ENCODE measurements at places on chromosomes 11 and 22. TPM values are rescaled to one million over a fixed set of nuclear protein-coding genes. Genes with fewer than 3 reads are reported as not detected.

DNA sequence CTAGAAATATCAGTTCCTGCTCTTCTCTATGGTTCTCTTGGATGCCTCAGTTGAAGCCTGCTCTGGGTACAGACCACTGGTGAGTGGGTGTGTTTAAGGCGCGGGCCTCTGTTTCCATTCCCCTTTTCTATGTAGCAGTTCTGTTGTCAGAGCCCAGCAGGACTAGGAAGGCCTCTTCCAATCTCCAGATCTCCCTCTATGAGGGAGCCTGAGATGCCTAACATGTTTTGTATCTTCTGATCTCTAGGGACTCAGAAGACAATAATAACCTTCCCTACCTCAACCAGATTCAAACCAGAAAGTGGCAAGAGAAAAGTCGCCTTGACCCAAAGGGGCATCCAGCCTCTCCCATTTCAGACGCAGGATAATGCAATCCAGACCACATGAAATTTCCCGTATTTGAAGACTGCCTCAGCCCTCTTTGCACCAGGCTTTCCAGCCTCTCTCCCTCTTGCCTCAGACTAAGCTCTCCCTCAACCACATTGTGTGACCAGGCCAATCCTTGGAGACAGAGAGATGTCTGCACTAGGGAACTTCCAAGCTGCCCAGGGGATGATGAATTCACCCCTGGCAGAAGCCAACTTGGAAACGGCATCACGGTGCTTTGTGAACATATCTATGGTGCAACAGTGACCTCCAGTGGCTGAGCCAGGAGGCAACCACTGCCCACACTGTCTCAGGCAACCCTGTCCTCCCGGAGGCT, 150.1 kb upstream of the UBASH3B start:
- peak; percentile 73 for DNase-seq

- no peak for DNase-seq
These were observed 8.6 kb downstream of the PLEKHA7 start for GRCh38 chr11:17005646-17006045.

- DNase-seq: no peak
These were observed 636.1 kb upstream of the CCDC179 start for GRCh38 chr11:23496340-23496739.

DNA sequence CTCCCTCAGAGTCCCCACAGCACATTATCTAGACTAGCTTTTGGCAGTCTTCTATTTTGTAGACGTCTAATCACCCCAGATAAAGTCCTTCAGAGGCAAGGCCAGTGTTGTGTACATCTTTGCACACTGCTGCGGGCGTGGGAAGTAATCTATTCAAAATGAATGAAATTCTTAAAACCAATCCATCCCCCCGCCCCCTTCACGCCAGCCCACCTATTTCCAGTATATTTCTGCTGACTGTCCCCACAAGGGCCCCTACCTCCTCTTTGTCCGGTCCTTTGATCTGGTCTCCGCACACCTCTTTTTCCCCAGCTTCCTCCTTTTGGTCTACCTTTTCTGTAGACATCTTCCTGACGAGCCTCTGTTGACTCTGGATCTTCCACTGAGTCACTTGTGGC, 375 bp downstream of the BSCL2 start:
- no peak for DNase-seq

DNA sequence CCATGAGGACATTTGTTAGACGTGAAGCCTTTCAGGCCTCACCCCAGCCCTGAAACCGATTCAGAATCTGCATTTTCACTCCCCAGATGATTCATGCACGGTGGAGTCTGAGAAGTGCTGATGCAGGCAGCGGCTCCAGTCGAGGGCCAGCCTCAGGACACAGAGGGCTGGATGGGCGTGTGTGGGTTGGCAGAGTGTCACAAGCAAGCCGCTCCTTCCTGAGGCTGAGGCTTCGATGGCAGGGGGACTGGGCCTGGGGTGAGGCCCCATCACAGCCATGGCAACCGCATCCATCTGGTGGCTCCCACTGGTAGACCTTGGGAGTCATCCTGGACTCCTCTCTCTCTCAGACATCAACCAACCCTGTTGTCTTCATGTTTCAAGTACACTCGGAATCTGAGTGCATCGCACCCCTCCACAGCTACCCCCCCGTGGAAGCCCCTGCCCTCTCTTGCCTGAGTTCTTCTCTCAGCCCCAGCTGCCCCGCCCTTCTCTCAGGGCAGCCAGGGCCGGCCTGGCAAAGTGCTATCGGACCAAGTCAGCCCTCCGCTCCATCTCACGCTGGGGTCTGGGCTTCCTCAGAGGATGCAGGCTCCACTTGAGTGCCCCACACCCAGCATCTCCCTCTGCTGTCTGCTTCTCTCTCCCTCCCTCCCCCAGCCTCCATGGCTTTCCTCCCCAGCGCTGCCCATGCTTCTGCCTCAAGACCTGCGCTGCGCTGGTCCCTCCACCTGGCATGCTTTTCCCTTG, 10.6 kb downstream of the KCNC1 start:
- DNase-seq: no peak

GRCh38 chr11:85685125-85685819, 723 bp downstream of the CCDC89 start:
- DNase-seq: no peak

DNA sequence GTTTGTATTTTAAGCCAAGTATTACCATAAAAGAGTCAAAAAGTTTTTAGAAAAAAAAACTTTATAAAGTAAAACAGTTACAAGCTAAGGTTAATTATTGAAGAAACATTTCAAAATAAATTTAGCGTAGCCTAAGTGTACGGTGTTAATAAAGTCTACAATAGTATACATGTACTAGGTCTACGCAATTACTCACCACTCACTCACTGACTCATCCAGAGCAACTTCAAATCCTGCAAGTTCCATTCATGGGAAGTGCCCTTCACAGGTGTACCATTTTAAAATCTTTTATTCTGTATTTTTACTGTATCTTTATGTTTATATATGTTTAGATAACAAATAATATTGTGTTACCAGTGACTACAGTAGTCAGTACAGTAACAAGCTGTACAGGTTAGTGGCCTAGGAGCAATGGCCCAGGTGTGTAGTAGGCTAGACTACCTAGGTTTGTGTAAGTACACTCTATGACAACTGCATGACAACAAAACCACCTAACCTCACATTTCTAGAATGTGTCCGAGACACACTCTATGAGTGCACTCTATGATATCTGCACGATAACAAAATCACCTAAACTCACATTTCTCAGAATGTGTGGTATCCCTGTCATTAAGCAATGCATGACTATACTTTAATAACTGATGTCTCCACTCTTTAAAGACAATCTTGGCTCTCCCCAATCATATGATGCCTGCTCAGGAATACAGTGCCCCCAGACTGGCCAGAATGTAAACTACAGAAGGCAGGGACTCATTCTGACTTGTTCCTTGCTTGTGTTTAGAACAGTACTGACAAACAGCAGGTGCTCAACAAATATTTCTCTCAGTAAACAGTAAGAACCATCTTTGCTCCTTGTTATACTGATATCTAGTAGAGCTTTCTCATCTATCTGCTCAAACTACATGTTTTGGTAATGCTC, 21.2 kb downstream of the KMT5B start:
- no peak for DNase-seq

DNA sequence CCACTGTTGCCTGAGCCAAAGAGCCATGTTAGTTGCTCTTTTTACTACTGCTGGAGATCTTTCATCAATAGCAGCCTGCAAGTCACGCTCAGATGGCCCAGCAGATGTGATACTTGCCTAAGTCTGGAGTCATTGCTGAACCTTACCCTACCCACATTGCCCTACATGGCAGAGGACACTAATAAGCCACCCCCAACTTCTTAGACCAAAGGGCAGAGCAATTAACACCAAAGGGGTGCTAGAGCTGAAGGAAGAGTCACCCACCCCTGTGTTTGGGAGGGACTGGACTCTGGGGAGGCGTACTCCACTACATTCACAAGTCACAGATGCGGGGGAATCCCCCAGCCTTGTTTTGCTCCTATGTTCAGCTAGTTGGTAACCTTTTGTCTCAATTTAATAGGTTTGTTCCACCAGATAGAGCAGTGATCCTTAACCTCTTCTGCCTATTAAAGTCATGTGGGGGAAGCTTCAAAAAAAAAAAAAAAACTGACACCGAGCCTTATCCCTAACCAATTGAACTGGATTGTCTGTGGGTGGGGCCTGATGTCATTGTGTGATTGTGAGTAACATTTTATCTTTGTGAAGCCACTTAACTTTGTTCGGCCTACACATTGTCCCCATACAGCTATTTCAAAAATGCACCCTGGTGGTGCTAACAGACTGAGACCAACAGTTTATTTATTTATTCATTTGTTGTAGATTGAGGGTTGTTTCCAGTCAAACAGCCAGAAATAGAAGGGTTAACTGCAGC, 13.1 kb downstream of the ADM start:
- no peak for DNase-seq

DNA sequence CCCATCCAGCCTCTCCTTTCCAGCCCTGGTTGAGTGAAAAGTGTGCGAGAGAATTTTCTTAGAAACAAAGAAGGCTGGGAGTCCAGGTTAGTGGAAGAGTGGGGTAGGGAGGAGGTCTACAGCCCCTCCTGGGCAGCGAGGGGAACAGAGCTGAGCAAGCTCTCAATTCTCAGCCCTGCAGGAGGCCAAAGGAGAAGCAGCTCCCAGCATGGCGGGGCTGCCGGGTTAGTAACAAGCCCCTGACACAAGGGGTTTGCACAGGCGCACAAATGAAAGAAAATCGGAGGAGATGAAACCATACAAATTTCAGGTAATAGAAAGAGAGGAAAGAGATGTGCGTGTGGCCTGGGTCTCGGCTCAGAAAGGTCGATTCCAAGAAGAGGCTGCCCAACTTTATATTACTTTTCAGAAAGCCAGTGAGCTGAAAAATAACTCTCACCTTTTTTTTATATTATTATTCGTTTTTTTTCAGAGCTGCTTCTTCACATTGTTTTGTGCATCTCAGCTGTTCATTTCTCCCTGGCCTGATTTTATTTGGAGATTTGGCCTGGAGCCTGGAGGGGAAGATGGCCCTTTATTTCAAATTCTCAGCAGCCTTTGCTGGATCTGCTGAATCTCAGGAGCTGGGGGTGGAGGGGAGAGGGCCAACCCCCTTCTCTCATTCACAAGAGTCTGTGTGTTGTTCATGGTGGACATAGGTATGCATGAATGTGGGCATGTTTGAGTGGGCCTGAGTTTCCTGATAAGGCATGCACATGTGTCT, 583.2 kb downstream of the BUD13 start:
- no peak for DNase-seq

DNA sequence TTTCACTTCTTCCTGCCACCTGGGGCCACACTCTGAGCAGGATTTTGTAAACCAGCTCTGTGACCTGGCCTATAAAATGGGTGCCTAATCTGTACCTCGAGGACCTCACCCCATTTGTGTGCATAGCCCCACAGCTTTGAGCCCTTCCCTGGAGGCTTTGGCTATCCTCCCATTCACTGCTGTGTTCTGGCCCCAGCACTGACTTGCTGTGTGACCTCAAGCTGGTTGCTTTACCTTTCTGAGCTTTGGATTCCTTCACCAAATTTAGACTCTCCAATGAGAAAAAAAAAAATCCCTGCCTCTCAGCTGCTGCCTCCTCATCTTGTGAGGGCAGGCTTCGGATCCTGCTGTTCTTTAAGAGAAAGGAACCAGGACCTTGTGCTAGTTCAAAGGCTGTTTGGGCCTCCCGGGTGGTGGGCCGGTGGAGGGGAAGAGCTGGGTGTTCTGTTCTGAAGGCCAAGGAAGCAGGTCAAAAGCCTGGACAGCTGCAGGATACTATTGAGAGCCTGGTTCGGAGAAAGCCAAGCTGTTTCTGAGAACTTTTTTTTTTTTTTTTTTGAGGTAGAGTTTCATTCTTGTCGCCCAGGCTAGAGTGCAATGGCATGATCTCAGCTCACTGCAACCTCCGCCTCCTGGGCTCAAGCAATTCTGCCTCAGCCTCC, 1.1 kb upstream of the PYGM start:
- DNase-seq: no peak

DNA sequence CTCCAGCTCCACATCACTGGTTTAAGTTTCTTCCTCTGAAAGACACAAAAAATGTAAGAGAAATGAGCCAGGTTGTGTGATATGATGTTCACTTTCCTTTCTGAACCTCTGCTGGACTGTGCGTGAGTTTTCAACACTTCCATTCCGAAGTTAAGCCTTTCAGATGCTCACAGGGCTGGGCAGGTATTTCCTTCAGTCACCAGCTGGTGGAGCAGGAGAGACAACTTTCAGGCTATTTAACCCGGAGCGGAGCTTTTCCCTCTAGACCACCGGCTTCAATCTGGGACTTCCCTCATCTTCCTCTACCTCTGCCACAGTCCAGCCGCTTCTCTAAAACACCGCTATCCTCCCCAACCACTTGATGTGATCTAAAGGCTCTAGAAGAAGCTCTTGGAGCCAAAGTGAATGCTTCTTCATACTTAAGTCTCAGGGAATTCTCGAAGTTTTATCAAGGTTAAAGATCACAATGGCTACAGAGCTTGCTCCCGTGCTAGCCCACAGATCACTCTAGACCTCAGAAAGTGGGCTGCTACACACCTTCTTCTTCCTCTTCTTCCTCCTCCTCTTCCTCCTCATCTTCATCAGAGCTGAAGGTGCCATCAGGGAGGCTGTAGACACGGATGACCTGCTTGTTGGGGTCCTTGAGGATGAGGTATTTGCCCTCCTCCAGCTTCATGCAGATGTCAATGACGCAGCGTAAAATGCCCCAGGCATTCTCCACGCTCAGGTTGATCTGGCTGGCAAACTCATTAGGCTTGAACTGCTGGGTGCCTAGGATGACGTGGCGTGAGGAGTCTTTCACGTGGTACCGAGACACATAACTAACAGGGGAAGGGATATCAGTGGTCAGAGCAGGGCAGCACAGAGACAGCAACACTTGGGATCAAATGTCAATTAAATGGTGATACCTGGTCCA, 4.4 kb upstream of the FOXRED2 start:
- DNase-seq: no peak

DNA sequence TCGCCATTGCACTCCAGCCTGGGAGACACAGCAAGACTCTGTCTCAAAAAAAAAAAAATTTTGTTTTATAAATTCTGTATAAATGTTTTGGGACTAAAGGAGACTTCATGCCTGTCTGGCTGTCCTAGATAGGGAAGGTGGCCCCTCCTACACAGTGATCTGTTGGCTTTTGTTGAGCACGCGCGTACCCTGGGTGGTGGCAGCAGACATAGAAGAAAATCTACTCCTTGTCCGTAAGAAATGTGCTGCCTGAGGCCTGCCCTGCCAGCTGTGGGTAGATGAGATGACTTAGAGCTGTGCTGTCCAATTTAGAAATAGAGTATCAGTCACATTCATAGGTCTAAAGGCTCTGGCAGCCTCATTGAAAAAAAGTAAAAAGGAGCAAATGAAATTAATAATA, 37.0 kb downstream of the AP2A2 start:
- DNase-seq: no peak

DNA sequence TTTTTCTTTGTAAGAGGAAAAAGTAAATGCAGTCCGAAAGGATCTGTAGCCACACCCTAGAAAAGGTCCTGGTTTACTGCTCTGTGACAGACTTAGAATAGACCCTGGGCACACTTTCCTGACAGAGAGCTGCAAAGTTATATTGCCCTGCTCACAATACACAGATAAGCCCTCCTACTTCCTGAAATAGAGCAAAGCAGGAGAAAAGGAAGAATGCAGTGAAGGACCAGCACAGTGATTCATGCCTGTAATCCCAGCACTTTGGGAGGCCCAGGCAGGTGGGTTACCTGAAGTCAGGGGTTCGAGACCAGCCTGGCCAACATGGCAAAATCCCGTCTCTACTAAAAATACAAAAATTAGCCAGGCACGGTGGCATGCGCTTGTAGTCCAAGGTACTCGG, 2.2 kb downstream of the CYB561A3 start:
- DNase-seq: no peak

ESAM gene
- 55.1 TPM for total RNA-seq

P2RY2 gene
- total RNA-seq: 0.47 TPM

TXNRD2 gene
- 24.4 TPM for total RNA-seq

BAIAP2L2 gene
- total RNA-seq: 4.3 TPM

UCP3 gene
- 0.74 TPM for total RNA-seq

OR52I1 gene
- not detected for total RNA-seq

PKP3 gene
- not detected for total RNA-seq
